ENCODE measurements at places on chromosomes 12 and 14. TPM values are rescaled to one million over a fixed set of nuclear protein-coding genes. Genes with fewer than 3 reads are reported as not detected.

DNA sequence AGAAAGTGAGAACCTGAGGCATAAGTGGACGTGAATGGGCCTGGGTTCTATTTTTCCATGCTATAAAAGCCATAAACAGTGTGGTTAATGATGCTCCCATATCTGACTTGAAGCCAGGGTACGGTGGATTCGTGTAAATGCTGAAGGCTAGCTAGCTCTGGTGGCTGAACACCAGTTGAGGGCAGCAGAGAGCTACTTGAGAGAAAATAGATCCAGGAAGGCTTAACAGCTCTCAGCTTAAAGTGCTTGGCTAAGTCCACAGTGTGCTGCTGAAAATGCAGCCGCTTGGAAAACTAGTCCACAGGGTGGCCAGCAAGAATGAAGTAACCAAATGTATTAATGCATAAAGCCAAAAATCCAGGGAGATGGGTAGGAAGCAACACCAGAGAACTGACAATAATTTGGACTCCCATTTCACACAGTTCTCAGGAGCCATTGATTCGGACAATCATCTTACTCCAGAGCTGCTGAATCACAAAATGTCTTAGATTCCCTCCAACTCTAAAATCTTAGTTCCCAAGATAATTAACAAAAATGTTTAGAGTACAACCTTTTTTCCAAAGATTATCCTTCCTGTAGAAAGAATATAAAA lies 15.0 kb upstream of the FOXG1 start:
- DNase-seq: peak; percentile 72
- peaks cover 21% of the 10 kb centered on the region for H3K27me3 ChIP-seq
- no peak overlapping the region for H3K27ac ChIP-seq

DNA sequence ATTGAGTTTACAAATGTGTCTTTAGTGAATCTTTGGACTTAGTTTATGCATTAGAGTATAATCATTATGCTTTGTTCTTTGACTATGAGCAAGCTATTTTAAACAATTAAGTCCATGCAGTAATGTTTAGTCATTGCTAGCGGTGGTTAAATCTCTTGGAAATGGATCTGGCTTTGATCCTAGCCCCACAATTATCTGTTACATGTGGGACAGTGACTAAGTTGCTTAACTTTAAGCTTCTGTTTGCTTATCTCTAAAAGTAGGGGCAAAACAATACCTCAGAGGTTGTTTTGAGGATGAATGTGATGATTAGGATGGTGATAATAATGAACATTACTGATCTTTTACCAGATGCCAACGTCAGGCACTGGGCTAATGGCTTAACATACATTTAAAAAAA lies 124.2 kb downstream of the NPAS3 start:
- H3K4me1 ChIP-seq: no peaks in the 10 kb centered on the region
- H3K36me3 ChIP-seq: no peaks in the 10 kb centered on the region
- no peak overlapping the region for H3K27ac ChIP-seq

DNA sequence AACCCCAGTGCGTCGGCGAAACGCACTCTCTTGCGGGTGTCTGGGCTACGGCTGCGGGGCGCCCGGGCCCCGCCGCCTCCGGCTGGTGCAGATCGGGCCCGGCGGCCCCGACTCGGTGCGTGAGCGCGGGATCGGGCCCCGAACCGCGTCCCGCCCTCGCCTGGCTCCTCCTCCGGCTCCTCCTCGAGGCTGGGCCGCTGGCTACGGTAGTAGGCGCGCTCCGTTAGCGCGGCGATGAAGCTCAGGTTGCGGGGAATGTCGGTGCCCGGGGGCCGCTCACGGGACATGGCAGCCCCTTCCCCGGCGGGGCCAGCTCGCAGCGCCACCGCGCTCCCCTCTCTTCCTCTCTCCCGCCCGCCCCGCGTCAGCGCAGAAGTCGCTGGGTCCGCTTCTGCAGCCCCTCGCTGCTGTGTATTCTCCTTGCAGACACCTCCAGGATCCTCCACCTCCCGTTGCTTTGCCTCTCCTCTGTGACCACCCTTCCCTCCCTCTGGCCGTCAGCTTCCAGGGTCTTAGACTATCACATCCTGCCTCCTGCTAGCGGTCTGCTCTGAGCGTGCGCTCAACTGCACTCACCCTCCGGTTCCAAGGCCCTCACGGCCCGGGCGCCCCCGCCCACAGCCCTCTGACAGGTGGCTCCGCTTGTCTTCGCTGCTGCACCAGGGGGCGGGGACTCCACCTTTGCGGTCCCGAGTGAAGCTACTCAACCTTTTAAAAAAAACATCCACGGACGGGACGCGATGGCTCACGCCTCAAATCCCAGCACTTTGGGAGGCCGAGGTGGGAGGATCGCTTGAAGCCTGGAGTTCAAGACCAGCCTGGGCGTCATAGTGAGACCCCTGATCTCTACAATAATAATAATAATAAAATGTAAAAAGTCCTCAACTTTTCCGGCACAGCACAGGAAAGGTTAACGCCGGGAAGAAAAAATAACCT lies at the start of gene PPP1R3E:
PPP1R3E (minus strand) TSS at position 570 of the 936 bp plus-strand sequence; CDS start at position 287, 283 bp downstream.
- DNase-seq: peak; percentile 69
- peaks cover 2% of the 10 kb centered on the region for H3K27me3 ChIP-seq
- H3K4me1 ChIP-seq: no peaks in the 10 kb centered on the region
- H3K4me3 ChIP-seq: peak within 1 kb of the TSS; percentile 79
- H3K27ac ChIP-seq: no peak within 1 kb of the TSS
- H3K36me3 ChIP-seq: peaks cover 2% of the 10 kb centered on the region

- no peak for DNase-seq
- H3K36me3 ChIP-seq: no peaks in the 10 kb centered on the region
- H3K4me3 ChIP-seq: no peak overlapping the region
- H3K4me1 ChIP-seq: no peaks in the 10 kb centered on the region
- H3K27me3 ChIP-seq: no peaks in the 10 kb centered on the region
- H3K27ac ChIP-seq: no peak overlapping the region
Measured at GRCh38 chr12:75048767-75049166, 160.9 kb downstream of the KCNC2 start.

DNA sequence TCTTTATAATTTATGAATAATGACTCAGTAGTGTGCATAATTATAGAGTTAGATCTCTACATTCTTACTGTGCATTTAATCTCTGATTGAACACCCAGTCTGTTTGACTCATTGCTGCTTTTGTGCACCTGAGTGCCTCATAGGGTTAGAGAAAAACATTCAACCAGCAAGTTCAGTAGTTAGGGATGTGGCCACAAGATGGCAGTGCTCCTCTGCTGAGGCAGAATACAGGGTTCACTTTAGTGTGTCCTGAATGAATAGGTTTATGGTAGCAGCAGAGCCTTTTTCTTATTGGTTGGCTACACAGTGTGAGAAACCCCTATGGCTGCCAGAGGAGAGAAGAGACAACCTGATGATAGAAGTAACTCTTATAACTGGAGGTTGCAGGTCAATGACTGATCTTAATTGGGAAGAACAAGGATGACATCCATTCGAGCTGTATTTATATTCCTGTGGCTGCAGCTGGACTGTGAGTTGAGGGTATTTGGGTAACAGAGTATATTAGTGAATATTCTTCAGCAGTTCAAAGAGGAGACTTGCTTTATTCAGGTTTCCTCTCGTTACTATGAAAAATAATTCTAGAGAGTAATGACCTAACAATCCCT lies 194.9 kb upstream of the OR4E1 start:
- no peaks in the 10 kb centered on the region for H3K4me1 ChIP-seq
- peak; percentile 81 for DNase-seq
- no peak overlapping the region for H3K4me3 ChIP-seq
- H3K27ac ChIP-seq: no peak overlapping the region

The NEUROD4 gene
- total RNA-seq: not detected

The NANOG gene
- total RNA-seq: 211 TPM
